ENCODE measurements at places on chromosomes 6 and 20. TPM values are rescaled to one million over a fixed set of nuclear protein-coding genes. Genes with fewer than 3 reads are reported as not detected.

DNA sequence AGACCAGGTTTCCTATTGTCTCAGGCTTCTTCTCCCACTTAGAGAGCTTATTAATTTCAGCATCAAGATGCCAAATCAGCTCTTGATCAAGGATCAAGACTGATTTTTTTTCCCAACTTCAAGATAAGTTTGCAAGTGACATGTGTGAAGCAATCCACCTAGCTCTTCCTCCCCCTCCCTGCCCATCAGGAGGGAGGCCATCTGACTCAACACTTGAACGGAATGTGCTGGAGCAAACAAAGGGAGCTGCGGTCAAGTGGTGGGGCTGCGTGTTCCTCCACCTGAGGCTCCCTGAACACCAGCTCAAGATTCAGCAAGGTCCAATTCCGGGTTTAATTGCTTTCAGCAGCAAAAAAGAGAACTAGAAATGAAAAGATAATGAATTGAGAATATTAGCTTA is 38.7 kb downstream of the TTI1 start:
- peaks cover 7% of the 10 kb centered on the region for H3K36me3 ChIP-seq
- no peaks in the 10 kb centered on the region for H3K4me1 ChIP-seq
- H3K27me3 ChIP-seq = no peaks in the 10 kb centered on the region
- H3K27ac ChIP-seq = no peak overlapping the region
- no peak for DNase-seq

DNA sequence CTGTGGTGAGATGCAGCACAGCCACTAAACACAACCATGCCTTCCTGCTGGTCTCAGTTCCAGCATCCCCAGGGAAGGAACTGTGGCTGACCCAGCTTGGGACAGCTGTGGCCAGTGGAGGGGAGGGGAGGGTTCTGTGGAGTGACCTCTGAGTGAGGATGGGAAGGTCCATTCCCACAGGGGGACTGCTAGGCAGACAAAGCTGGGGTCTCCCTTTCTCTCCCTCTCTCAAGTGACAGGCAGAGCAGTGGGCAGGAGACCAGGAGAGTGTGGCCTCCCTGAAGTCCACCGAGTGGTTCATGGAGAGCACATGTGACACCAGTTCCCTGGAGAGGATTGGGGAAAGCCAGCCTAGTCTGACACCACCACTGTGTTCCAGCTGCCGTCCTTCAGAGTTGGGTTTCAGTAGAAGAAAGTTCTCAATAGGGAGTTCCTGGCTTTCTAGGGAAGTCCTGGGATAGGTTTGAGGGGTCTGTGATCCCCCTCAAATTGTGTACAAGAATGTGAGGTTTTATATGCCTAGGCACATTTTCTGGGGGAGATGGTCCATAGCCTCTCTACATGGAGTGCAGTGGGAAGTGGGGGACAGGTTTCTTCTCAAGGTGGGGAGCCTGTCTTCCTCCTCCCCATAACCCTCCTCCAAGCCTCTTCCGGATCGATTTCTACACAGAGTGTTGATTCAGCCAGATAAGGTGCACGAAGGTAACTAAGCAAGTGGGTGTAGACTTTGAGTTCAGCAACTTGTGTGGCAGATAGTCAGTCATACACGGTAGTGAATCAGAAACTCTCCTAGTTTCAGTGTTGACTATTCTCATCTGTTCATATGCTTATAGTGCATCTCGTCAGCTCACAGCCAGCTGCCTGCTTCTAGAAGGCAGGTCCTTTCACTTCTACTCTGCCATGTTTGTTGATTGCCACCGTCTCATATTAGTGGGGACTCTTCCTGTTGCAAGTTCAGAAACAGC is 18.9 kb downstream of the MANBAL start:
- no peak for DNase-seq
- no peaks in the 10 kb centered on the region for H3K36me3 ChIP-seq
- peak overlapping the region; percentile 84 for H3K27ac ChIP-seq
- H3K4me1 ChIP-seq = no peaks in the 10 kb centered on the region
- no peak overlapping the region for H3K4me3 ChIP-seq
- no peaks in the 10 kb centered on the region for H3K27me3 ChIP-seq

DNA sequence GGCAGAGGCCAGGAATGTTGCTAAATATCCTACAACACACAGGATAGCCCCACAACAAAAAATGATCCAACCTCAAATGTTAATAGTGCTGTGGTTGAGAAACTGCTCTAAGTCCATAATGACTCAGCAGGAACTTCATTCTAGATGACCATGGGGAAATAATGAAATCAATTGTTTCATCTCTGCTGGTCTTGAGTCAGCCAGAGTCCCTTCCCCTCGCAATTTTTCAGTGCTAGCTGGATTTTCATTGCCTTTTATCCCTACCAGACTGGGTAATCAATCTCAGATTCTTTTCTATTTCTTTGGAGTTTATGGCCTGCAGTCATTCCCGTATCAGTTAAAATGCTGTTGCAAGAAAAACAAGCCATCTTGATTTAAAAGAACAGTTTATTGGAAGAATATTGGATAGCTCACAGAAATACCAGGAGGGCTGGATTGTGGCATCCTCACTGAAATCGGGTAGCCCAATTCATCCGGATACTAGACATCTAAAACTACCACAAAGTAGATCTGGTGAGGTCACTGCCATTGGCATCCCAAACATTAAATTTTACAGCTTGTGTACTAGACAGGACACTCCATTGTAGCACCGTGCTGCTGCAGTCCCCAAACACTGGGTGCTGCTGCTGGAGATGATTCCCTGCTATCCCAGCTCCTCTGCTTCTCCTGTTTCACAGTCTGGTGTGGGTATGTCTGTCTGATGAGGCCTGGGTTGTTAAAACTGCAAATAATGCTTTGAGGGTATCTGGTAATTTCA is 30.3 kb upstream of the POPDC3 start:
- no peak overlapping the region for H3K4me3 ChIP-seq
- no peak for DNase-seq
- H3K4me1 ChIP-seq = no peaks in the 10 kb centered on the region
- H3K36me3 ChIP-seq = no peaks in the 10 kb centered on the region
- no peaks in the 10 kb centered on the region for H3K27me3 ChIP-seq
- no peak overlapping the region for H3K27ac ChIP-seq

GRCh38 chr20:46894579-46894958 is at the start of gene EYA2:
EYA2 (plus strand) TSS chr20:46894843; CDS start chr20:46990011, 95,168 bp downstream.
- H3K36me3 ChIP-seq = no peaks in the 10 kb centered on the region
- H3K4me3 ChIP-seq = peak within 1 kb of the TSS; percentile 74
- DNase-seq = no peak
- peaks cover 5% of the 10 kb centered on the region for H3K4me1 ChIP-seq
- H3K27ac ChIP-seq = peak within 1 kb of the TSS; percentile 86

- no peak overlapping the region for H3K4me3 ChIP-seq
- H3K27me3 ChIP-seq = no peaks in the 10 kb centered on the region
- H3K4me1 ChIP-seq = no peaks in the 10 kb centered on the region
- no peak for DNase-seq
- H3K36me3 ChIP-seq = no peaks in the 10 kb centered on the region
Observed at GRCh38 chr6:13536796-13537526, 37.4 kb upstream of the SIRT5 start.

- H3K27ac ChIP-seq = peak overlapping the region; percentile 80
- H3K4me1 ChIP-seq = peaks cover 35% of the 10 kb centered on the region
- no peaks in the 10 kb centered on the region for H3K36me3 ChIP-seq
- no peak for DNase-seq
- no peaks in the 10 kb centered on the region for H3K27me3 ChIP-seq
- H3K4me3 ChIP-seq = peak overlapping the region; percentile 86
Observed at GRCh38 chr20:62368392-62368975, 1.4 kb upstream of the LAMA5 start.

Gene NKAIN2
- total RNA-seq = not detected
